ENCODE measurements at places on chromosomes 6 and 20. TPM values are rescaled to one million over a fixed set of nuclear protein-coding genes. Genes with fewer than 3 reads are reported as not detected.

DNA sequence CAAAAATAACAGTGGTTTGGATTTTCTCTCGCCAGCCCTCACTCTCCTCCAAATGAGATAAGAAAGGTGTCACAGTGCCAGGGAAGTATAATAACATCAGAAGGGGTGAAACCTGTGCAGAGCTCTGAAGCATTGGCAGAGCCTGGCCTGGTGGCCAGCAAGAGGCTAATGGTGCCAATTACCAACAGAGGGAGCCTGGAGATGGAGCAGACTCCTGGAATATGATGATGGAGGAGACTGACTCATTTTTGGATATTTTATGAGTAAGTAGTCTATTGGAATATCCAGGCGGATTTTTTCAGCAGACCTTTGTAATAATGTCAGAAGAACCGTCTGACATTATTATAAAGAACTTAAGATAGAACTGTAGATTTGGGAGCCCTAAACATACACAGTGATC is 442.6 kb upstream of the MARCKS start:
- DNase-seq = no peak

DNA sequence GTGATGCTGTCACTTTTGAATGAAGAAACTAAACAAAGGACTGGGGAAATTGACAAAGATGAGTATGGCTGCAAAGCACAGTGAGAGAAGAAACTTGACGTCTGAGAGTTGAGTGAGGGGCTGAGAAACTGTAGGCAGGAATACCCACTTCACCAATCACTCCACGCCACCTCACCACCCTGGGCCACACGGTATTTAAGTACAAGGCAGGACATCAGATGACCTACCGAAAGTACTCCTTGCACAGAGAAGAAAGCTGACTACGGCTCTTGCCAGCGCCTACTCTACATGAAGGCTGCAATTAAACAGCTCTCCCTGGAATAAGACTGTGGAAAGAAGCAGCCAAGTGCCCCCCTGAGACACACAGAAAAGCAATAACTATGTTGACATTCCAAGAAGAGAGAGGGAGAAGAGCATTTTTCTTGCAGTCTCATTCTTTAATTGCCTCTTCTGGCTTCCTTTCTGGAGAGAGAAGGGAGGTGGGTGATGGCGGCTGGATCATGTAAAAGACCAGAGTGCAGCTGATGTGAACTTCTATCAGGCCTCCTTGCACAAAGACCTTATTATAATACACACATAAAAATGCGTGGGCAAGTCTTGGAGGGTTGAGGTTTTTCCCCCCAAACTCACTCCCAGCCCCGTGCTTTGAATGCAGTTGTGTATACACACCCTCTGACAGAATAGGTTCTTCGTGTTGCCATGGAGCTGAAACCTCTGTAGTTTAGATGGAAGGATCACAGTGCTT is 44.6 kb downstream of the HIVEP2 start:
- no peak for DNase-seq

Gene RBM12
- total RNA-seq = 18.4 TPM

DNA sequence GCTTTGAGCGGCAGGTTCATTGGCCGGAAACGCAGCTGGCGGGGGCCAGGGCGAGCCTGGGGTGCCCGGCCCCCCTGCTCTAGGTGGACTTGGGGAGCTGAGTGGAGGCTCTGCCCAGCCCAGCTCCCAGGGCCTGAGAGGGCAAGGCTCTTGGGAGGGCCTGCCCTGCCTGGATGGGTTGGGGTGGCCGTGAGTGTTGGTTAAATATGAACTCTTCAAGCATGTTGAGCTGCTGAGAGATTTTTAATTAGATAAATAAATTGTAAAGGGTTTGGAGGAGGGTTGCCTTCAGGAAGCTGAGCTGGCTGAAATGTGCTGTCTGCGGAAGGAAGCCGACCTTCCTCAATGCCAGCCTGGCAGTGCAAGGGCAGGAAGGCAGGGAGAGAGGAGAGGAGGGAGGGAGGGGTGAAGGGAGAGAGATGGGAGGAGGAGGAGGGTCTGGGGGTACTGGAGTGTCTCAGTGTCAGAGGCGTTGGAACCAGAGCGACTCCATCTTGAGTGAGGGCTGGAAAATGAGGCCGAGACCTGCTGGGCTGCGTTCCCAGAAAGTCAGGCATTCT is 39.4 kb upstream of the PMEPA1 start:
- DNase-seq = no peak

DNA sequence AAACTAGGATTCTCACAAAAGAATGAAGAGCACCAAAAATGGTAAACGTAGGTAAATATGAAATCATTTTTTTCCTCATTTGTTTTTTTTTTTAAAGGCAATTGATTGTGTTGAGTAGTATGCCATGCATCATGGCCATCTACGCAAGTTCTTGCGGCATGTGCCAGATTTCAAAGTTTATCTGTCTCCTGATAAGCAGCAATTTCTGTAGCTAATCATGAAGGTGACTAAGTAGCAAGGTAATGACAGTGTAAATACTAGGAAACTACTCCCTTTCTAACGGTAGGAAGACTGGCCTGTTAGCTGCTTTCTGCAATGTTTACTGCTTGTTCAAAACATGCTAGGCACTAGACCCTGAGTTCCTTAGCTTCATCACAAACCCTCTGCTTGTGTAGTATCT is 13.4 kb upstream of the LY86 start:
- no peak for DNase-seq

DNA sequence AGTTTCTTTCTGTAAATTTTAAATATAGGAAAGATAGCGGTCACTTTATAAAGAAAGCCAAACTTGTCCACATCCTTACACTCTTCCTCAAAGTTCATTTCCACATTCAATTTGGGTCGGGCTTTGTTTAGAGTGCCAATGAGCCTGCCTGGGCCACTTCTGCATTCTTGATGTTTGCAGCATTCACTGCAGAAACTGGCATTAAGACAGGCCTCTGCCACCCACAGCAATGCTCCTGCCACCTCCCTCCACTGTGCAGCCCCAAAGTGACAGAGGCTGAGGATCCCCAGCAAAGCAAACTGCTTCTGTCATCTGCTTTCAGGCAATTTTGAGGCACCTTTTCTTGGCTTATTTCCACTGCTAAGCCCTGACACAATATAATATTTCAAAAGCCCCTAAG is 61.2 kb downstream of the TNFAIP3 start:
- no peak for DNase-seq

Gene BPIFB3
- total RNA-seq = not detected

GRCh38 chr6:89071036-89071435 is 9.5 kb upstream of the PNRC1 start:
- DNase-seq = no peak

Gene FBXO30
- total RNA-seq = 10.9 TPM

DNA sequence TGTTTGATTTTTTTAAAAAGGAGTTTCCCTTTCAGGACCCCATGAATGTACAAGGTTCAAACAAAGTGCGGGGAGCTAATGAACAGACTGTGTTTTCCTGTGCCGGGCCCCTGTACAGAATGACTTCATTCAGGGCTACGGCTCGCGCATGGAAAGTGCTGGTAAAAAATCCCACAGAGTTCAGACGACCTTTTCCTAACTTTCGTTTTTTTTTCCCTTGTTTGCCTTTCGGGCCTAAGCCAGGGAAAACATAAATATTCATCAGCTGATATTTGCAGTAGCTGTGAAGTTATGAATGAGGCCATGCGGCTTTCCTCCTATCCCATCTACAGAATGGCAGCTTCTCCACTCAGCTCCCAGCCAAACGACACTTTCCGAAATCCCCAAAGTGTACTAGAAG is 74.0 kb downstream of the HAO1 start:
- DNase-seq = no peak

DNA sequence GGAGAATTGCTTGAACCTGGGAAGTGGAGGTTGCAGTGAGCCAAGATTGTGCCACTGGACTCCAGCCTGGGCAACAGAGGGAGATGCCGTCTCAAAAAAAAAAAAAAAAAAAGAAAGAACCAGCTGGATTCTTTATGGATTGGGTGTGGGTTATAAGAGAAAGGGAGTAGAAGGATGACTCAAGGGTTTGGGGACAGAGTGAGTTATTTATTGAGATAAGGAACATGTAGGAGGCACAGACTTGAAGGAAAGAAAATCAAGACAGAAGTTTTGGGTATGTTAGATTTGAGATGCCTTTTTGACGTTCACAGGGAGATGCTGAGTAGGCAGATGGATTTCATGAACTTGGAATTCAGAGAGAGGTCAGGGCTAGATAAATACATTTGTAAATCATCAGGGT is 47.6 kb downstream of the KIZ start:
- DNase-seq = no peak

All from right atrium auricular region (tissue), 2 donors.